CD4-positive, alpha-beta T cell treated with Interleukin-4 for 4 hours (primary cell): ENCODE measurements at places on chromosomes 7 and 10.

GRCh38 chr7:74164985-74165456 is 9.1 kb upstream of the EIF4H start:
- no peak for DNase-seq

DNA sequence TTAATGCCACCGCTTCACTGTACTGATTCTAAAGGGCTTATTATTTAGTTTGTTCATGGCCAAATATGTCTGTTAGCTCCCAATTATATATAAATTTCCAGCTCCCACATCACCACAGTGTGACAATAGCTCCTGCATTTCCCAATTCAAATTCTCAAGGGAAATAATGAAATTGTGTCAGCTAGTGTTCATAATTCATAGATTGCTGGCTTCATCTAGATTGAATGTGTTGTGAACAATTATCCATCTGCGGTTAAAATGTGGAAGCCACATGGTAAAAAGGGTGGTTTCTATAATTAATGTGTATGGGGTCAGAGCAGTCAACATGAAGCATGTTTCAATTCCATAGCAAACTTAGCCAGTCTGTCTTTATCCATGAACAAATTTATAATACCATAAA is 154.3 kb downstream of the SEMA3E start:
- no peak for DNase-seq

DNA sequence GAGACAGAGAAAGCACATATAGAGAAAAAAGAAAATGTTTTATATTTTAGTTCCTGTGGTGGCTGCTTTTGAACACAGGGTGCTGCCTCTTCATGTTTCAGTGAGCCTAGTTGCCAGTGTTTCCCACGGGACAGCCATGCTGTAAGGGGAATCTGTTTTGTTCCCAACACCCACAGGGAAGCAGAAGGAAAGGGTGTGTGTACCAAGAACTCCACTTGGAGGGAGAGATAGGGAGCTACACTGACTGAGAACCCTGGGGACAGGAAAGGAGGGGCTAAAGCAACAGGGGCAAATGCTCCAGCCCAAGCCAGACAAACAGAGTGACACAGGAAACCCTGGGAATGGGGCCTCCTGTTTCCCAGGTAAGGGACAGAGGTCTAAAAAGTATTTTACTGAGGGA is 40.2 kb downstream of the FRMPD2 start:
- no peak for DNase-seq

GRCh38 chr7:7203813-7204575 is 21.6 kb downstream of the C1GALT1 start:
- DNase-seq = no peak

- DNase-seq = no peak
Observed at GRCh38 chr7:30423788-30424505, 54.6 kb downstream of the NOD1 start.

- DNase-seq = peak; percentile 89
Observed at GRCh38 chr10:102225646-102226541, at the start of gene ELOVL3. ELOVL3 (plus strand) TSS chr10:102226299; CDS start chr10:102226549, 250 bp downstream.

DNA sequence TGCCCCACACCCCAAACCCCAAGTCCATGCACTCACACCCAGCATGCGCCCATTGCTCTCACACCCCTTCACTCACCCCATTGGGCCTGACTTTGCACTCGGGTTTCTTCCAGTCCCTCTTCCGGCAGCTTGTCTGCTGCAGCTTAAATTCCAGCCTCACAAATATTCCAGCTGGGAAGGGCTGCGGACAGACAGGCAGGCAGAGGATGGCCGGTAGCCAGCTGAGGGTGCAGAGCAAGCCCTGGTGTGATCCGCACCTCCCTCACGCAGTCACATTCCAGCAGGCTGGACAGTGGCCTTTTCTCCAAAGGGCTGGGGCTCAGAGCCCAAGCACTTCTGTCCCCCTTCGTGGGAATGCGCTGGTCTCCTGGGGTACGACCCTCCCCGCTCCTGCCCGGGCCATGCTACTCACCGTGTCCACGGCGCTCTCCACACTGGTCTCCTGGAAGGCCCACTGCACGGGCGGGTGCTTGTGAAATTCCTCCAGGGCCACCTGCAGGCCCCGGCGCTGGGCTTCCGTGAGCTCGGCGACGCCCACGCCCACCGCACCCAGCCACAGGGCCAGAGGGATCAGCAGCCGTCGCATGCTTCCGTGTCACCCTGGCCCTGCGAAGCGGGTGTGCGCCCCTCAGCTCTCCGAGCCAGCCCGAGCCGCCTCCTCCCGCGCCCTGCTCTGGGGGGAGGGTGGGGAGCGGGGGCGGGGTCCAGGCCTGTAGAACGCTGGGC is 1.2 kb downstream of the RARRES2 start:
- DNase-seq = no peak

GRCh38 chr10:3772361-3773171 is 12.4 kb downstream of the KLF6 start:
- peak; percentile 29 for DNase-seq

GRCh38 chr10:5968037-5968680 is 9.2 kb downstream of the IL15RA start:
- no peak for DNase-seq

DNA sequence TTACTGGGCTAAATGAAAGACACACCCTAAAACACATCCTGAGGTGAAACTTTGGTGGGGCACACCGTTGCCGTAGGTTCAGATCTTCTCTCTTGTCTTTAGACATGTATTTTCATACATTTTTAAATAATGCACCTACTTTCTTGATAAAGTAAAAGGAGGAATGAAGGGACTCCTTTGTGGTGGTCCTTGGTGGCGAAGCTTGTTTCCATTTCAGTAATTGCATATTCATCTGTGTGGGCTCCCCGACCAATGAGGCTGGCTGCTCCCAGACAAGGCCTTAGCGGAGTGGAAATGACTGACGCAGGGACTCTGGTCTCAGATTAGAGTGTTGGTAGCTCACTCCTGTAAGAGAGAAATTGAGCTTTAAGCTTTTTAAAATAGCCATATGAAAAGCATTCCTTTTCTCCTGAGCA is 815 bp downstream of the CCSER2 start:
- no peak for DNase-seq

DNA sequence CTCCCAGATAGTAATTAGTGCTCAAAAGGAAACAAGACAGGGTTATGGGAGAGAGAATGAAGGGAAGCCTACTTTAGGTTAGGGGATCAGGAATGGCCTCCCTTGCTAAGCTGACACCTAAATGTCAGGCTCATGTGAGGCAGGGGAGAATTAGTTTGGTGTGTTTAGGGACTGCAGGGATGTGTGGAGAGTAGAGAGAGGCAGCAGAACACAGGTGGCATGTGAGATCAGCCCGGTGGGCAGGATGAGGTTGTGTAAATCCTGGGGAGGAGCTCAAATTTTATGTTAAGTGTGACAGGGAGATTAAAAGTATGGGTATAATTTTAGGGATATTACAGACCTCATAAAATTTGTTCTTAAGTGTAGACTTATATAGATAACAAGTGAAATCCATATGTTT is 56.2 kb upstream of the ZNF438 start:
- DNase-seq = no peak

GRCh38 chr7:519484-520390 is at the start of gene PDGFA:
PDGFA (minus strand) TSS chr7:519846; CDS start chr7:519001, 845 bp downstream.
- no peak for DNase-seq

DNA sequence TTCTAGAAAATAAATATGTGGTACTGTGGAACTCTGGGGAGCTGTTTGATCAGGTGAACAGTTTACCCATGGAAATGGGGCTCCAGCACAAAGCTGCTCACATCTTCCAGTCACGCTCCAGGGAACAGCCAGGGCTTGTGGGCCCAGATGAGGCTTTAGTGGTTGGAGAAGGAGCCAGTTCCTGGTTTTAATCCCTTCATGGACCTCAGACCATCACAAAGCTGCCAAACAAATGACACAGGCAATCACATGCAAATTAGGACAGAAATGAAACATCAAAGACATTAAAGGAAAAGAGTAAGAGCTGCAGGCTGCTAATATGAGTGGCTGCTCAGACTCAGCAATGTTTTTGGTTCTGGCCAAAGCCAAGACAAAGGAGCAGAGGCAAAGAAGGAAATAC is 2.2 kb upstream of the ATP6V0E2 start:
- DNase-seq = peak; percentile 17

- DNase-seq = no peak
Observed at GRCh38 chr10:119702583-119702982, 23.3 kb upstream of the INPP5F start.

DNA sequence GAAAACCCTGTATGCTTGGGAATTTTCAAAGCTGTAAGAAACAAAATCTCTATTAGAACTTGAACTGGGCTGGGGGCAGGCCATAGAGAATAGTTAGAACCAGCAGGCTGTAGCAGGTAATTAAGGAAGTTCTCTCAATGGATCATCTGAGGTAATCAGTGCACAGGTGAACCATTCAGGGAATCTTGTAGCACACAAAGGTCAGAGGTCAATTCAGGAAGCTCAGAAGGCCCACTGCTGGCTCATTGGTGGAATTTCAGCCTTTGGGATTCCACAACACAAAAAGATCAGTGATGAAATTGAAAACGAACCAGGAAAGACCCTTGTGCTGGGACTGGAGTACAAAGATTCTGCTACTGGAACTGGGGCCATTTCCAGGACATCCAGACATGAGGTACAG is 82.0 kb downstream of the TMEM168 start:
- no peak for DNase-seq

GRCh38 chr7:102942181-102942866 is 29.5 kb downstream of the LRRC17 start:
- DNase-seq = no peak

DNA sequence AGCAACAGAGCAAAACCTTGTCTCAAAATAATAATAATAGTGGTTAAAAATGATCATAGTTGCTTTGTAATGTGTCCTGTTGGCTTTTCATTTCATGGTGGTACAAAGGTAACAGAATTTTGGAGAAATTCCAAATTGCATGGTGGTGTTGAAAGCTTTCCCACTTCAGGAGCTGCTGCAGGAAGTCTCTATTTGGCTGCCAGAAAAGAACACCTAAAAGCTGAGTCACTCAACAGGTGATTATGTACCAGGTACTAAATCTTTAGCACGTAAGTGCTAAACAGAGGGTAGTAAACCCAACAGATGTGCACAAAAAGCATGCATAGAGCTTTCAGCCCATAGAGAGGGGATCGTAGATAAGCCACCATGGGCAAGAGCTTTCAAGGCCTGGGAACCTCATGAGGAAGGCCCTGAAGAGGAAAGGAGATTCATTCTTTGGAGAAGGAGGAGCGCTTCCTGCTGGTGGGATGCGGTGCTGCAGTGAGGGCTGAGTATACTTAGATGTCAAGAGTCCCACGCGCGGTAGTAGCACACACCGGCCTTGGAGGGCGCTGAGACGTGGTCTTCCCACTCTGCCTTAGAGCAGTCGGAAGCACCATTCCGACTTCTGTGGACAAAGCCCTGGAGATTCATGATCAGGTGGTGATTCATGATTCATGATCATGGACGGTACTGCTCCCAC is 118.7 kb downstream of the RALA start:
- peak; percentile 57 for DNase-seq

- DNase-seq = no peak
Observed at GRCh38 chr10:63917363-63917762, 396.2 kb downstream of the REEP3 start.

DNA sequence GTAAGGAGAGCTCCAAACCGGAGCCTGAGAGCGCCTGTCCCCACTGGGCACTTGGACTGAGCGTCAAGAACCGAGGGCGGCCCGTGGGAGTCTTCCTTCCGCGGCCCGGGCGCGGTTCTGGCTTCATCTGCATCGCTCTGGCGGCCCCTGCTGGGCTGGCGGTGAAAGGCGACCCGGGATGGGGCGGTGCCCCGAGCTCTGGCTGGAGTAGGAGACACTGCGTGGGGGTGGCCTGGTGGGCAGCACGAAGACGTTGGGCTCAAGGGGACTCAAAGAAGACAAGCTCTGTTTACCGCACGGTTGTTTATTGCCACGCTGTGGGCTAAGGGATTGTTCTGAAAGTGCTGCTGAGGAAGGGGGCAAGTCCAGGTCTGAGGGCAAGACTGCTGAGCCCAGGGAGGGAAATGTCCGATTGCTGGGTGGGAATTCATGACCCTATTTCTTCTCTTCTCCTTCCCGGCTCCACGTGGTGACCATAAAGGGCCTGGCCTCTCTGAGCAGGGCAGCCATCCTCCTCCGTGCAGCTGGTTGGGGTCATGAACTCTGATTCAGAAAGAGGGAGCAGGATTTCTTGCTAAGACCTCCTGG is 29.8 kb downstream of the PLAU start:
- peak; percentile 83 for DNase-seq

DNA sequence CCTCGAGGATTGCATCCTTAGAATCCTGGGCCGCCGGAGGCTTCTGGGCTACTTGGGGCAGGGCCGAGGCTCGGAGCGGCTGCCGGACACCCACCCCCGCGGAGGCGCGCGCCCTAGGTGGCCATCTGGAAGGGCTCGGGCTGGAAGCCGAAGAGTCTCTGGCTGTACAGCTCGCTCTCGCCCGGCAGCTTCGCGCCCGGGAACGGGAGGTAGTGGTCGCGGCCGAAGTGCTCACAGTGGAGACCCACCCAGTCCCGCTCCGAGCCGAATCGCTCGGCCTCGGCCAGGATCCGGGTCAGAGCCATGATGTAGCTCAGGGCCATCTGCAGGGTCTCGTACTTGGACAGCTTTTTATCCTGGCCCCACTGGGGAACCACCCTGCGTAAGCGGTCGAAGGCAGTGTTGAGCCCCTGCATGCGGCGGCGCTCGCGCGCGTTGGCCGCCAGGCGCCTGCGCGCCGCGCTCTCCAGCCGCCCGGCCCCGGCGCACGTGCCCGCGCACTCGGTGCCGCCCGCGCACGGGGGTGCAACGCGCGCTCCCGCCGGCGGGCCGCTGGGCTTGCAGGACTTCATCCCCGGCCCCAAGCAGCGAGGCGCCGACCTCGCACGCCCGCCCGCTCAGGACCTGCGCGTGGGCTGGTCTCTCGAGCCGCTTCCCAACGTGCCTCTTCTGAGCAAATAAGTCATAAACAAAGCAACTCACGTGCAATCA is 652 bp downstream of the ATOH7 start:
- DNase-seq = no peak

DNA sequence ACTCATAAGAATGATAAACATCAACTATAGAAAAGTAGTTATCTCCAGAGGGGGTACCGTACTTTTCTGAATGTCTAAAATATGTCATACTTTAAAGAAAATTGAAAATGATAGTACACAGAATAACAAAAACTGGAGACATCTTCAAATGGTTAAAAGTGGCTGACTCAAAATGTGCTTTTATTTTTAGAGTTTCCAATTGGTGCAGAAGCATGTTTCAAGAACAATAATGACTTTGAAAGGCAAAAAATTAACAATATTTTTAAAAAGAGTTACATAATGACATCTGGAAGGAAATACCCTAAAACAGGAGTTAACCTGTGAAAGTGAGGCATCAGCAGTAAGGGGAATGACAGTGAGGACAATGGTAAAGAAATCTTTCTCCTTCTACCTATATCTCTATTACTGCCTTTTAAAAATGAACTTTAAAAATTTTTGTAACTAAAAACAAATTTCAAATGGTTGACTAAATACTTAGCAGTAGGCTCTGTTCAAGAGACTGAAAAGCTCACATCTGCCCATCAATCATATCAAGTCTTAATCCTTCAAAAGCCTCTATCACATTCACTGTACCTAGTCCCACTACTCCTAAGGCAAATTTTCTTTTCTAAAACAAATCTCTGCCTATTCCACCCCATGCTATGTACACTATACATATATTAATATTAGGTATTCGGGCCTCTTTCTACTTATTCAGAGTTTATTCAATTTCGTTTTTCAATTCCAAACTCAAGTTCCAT is 3.0 kb downstream of the ASZ1 start:
- DNase-seq = no peak
